ENCODE measurements at places on chromosomes 2 and 18.

DNA sequence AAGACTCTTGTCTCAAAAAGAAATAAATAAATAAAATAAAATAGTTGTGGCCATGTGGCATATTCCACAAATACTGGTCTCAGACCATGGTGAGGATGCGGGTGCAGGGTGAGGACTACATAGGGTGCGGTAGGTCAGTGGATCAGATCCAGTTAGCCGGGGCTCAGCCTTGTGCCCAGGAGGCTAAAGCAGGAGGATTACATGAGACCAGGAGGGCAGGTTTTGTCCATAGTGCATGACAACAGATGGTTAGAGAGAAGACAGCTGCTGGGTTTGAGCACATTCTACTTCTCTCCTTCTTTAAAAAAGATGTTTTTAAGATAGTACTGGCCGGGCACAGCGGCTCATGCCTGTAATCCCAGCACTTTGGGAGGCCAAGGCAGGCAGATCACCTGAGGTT is 12.8 kb upstream of the PSD4 start:
- H3K27me3 ChIP-seq, result 0 out of 2 replicates have a peak, but pooled peaks cover 1% of the 10 kb centered on the region
- no peaks in the 10 kb centered on the region for H3K36me3 ChIP-seq
- no peak overlapping the region for H3K4me3 ChIP-seq
- no peak for DNase-seq
- no peaks in the 10 kb centered on the region for H3K4me1 ChIP-seq

- no peak overlapping the region for H3K4me3 ChIP-seq
- no peaks in the 10 kb centered on the region for H3K4me1 ChIP-seq
- no peaks in the 10 kb centered on the region for H3K36me3 ChIP-seq
- no peak for DNase-seq
- no peaks in the 10 kb centered on the region for H3K27me3 ChIP-seq
- H3K27ac ChIP-seq, result no peak overlapping the region
Observed at GRCh38 chr2:214542866-214543265, 132.0 kb downstream of the VWC2L start.

- no peaks in the 10 kb centered on the region for H3K27me3 ChIP-seq
- no peaks in the 10 kb centered on the region for H3K36me3 ChIP-seq
- no peak overlapping the region for H3K4me3 ChIP-seq
- peak; percentile 9 for DNase-seq
- no peaks in the 10 kb centered on the region for H3K4me1 ChIP-seq
- H3K27ac ChIP-seq, result no peak overlapping the region
Observed at GRCh38 chr2:155266583-155266982, 568.1 kb downstream of the KCNJ3 start.

DNA sequence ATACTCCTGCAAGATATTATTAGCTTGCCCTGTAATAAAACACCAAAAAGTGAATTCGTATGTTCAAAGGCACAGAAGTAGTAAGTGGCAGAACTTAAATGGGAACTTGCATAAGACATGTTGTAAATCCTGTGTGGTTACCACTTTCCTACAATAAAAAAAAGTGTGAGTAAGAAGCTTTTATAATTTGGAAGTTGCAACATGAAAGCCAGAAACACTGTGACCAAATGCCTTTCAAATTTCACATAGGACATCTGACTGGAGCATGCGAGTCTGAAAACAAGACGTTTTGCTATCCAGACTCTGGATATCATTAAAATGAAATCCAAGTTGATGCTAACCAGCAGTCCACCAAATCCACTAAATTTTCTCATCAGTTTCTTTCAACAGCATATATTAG is 886.2 kb upstream of the NRXN1 start:
- H3K36me3 ChIP-seq, result no peaks in the 10 kb centered on the region
- H3K27me3 ChIP-seq, result no peaks in the 10 kb centered on the region
- DNase-seq, result no peak
- no peak overlapping the region for H3K4me3 ChIP-seq

DNA sequence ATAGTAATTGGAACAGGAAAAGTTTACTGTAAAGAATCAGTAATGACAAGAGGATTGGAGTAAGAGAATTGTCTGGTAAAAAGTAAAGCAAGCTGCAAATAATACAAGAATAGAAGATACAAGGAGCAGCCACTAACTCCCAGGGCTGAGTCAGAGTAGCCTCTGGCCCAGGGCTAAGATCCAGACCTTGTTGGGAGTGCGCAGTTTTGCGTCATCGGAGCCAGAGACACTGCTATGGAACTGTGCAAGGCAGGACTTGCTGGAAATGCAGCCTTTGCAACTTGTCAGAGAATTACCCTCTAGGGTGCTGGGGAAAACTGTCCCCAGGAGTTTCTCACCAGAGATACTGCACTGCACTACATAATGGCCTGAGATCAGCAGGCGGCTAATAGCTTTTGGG is 135.2 kb downstream of the NYAP2 start:
- no peak overlapping the region for H3K4me3 ChIP-seq
- no peaks in the 10 kb centered on the region for H3K27me3 ChIP-seq
- peaks cover 10% of the 10 kb centered on the region for H3K4me1 ChIP-seq
- H3K27ac ChIP-seq, result no peak overlapping the region
- H3K36me3 ChIP-seq, result no peaks in the 10 kb centered on the region
- DNase-seq, result no peak

DNA sequence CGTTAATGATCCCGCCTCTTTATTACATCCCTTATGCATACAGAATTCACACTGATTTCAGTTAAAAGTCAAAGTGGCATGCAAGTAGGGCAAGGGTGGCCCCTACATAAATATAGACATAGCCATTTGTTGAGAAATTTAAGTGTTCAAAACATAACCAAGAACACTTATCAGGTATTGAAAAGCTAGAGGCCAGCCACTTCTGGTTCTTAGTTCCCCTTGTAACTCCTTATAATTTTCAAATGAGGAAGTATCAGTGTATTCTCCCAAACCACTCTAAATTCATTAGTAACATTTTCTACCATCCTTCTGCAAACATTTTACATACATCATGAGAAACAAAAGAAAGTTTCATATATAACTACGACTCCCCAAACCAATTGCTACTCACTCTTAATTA is 5.8 kb upstream of the ARL5A start:
- no peaks in the 10 kb centered on the region for H3K36me3 ChIP-seq
- no peak overlapping the region for H3K4me3 ChIP-seq
- no peaks in the 10 kb centered on the region for H3K4me1 ChIP-seq
- no peak for DNase-seq
- no peaks in the 10 kb centered on the region for H3K27me3 ChIP-seq
- H3K27ac ChIP-seq, result no peak overlapping the region

DNA sequence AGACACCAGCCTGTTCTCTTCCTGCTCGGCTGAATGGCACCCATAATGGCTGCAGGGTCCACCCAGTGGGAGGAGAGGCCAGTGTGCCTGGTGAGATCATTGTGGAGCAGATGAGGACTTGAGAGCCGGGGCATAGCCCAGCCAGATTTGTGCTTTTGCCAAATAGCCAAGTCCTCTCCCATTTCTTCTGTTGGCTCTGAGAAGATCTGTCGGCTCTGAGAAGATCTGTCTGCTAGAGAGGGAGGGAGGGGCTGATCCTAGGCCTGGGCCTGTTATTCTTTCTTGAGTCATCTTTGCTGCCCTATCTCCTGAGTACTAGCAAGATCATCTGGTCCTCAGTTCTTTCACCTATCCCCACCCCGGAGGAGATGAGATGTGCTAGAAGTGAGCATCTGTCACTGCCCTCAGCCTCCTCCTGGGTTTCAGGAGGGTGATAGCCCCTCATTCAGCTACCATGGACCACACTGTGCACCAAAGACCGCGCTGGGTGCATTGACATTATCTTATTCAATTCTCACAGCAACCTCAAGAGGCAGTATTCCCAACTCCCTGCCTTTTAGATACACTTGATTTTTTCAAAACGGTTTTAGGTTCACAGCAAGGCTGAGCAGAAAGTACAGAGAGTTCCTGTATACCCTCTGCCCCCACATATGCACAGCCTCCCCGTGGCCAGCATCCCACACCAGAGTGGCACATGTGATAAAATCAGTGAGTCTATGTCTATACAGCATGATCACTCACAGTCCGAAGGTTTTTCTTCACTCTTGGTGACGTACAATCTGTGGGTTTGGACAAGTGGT is 98.6 kb downstream of the CAPN13 start:
- DNase-seq, result peak; percentile 44
- no peak overlapping the region for H3K27ac ChIP-seq
- no peak overlapping the region for H3K4me3 ChIP-seq
- H3K4me1 ChIP-seq, result peaks cover 7% of the 10 kb centered on the region
- no peaks in the 10 kb centered on the region for H3K27me3 ChIP-seq

DNA sequence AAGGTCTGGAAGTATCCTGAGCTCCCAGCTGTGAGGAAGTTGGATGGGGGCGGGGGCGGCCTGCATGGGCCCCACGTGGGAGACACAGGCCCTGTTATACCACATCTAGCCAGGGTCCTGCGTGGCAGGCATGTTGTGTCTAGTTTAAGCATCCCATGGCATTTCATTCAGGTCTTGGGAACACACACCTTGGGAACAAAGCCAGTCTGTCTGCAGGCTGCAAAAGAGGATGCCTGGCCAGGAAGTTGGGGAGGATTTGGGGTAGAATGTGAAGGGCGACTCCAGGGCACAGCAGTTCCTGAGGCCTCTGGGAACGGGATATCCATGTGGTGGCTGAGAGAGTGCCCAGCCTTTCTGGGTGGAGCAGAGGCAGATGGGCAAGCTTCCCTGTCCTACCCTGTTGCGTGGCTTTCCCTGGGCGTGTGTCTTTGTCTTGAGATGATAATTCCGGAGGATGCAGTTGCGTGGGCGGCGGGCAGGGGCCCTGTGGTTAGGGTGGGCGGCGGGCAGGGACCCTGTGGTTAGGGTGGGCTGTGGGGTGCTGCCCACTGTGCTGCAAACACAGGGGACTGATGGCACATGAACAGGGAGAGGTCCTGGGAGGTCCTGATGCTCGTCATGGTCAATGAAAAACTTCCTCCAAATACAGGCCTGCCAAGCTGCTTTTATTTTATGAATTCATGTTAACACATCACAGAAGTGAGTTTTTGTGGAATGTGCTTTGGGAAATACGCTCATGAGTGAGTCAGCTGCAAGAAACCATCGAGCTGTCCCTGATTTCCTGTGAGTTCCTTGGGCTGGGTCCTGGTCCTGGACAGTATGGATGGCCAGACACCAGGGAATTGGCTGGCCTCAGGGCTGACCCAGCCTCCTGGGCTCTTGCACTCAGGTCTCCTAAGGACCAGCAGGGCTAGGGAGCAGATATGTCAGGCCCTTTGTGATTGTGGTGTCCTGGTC is 90.0 kb upstream of the HS6ST1 start:
- DNase-seq, result peak; percentile 50
- no peaks in the 10 kb centered on the region for H3K27me3 ChIP-seq
- no peak overlapping the region for H3K4me3 ChIP-seq
- no peak overlapping the region for H3K27ac ChIP-seq
- H3K36me3 ChIP-seq, result no peaks in the 10 kb centered on the region

DNA sequence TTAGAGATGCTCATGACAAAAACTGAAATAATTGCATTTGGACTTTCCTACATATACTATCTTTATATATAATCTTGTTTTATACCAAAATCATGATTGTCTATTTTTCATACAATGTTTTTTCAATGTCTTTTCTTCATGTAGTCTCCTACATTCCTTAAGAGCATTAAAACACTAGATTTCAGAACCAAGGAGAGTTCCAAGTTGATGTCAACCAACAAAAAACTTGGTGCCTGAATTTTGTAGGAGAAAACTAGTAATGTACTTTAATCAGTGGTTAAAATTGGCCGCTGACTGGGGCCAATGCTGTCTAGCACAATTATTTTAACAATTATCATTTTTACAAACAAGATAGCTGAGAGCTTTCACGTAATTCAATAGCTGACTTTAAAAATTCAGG is 678.8 kb downstream of the DCC start:
- DNase-seq, result no peak
- H3K4me1 ChIP-seq, result no peaks in the 10 kb centered on the region
- H3K4me3 ChIP-seq, result no peak overlapping the region
- H3K27me3 ChIP-seq, result no peaks in the 10 kb centered on the region
- no peak overlapping the region for H3K27ac ChIP-seq

- no peak overlapping the region for H3K27ac ChIP-seq
- no peaks in the 10 kb centered on the region for H3K36me3 ChIP-seq
- H3K4me3 ChIP-seq, result peak overlapping the region; percentile 22
- H3K4me1 ChIP-seq, result peaks cover 27% of the 10 kb centered on the region
- H3K27me3 ChIP-seq, result no peaks in the 10 kb centered on the region
- DNase-seq, result peak; percentile 72
Observed at GRCh38 chr2:1601471-1602277, 142.6 kb downstream of the PXDN start.

DNA sequence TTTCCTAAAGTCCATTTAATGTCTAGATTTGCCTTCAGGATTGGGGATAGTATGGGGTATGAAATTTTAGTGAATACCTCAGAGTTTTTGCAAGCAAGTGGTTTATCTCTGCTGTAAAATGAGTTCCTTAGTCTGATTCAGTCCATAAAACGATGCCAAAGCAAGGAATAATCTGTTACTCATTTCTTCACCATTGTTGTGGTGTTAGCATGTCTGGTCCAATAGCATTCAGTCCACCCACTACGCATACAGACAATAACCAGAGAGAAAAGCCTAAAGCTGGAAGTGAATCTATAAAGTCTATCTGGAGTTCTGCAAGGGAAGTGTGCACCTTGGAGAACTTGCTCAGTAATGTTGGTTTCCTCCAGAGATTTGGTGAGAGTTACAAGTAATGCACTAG is 12.9 kb upstream of the DPP4 start:
- DNase-seq, result no peak
- no peaks in the 10 kb centered on the region for H3K36me3 ChIP-seq
- H3K27me3 ChIP-seq, result no peaks in the 10 kb centered on the region
- H3K27ac ChIP-seq, result no peak overlapping the region
- no peak overlapping the region for H3K4me3 ChIP-seq

Data from SJCRH30 (cell line).